Renal pelvis (tissue), 12 donors: ENCODE measurements at places on chromosomes 12 and 14. TPM values are rescaled to one million over a fixed set of nuclear protein-coding genes. Genes with fewer than 3 reads are reported as not detected.

The FAM181A gene
- polyA plus RNA-seq, result not detected

The LIN7A gene
- 19.2 TPM for polyA plus RNA-seq

The SPRYD3 gene
- 18.2 TPM for polyA plus RNA-seq

The POTEG gene
- not detected for polyA plus RNA-seq

The TCTN2 gene
- 25.6 TPM for polyA plus RNA-seq

The CABP1 gene
- 4.7 TPM for polyA plus RNA-seq

The COCH gene
- polyA plus RNA-seq, result 3.7 TPM

The AMN gene
- 43.3 TPM for polyA plus RNA-seq

The ATXN2 gene
- polyA plus RNA-seq, result 78.1 TPM

The CLEC6A gene
- polyA plus RNA-seq, result 0.10 TPM

The DEGS2 gene
- polyA plus RNA-seq, result 10.4 TPM

The SDS gene
- 0.45 TPM for polyA plus RNA-seq

The ARHGDIB gene
- polyA plus RNA-seq, result 56.4 TPM

The LRIG3 gene
- polyA plus RNA-seq, result 35.1 TPM
